Tongue (tissue), 3 donors: ENCODE measurements at places on chromosomes 11 and 22.

DNA sequence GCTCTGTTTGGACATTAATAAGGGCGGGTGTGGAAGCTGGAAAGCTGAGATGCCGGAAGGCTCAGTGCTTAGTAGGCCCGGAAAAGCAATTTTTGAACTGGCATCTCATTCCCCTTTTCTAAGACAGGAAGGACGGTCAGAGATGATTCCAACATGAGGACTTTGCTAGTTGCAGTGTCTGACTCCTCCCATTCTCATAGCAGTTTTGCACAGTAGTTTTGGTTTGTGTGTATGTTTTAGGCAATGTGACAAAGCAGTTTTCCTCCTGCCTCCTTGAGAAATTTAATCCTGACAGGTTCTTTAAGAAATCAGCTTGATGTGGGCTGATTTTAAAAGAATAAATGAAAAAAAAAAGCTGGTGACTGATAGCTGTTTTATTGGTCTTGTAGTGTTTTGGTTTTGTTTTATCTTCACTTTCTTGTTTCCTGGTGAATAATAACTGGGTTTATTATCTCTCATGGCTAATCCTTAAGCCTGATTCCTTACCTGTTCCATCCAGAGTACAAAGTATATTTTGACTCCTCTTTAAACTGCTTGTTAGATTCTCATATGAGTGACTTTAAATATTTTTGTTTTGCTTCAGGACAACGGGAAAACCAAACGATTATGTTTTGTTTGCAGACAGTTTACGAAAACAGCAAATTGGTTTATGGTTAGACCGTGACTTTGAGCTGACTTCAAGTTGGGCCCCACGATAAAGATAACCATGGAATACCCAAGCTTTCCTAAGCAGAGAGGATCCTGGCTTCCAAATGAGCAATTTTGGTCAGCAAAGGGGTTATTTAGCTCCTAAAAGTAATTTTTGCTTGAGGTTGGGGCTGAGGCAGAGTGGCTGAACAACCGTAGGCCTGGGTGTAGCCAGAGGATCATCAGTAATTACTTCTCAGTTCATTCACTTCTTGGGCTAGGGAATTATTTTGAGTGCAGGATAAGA, 3.4 kb downstream of the PTPRJ start:
- no peak for DNase-seq

- DNase-seq: no peak
Observed at GRCh38 chr11:67286621-67287333, 2.3 kb upstream of the ANKRD13D start.

DNA sequence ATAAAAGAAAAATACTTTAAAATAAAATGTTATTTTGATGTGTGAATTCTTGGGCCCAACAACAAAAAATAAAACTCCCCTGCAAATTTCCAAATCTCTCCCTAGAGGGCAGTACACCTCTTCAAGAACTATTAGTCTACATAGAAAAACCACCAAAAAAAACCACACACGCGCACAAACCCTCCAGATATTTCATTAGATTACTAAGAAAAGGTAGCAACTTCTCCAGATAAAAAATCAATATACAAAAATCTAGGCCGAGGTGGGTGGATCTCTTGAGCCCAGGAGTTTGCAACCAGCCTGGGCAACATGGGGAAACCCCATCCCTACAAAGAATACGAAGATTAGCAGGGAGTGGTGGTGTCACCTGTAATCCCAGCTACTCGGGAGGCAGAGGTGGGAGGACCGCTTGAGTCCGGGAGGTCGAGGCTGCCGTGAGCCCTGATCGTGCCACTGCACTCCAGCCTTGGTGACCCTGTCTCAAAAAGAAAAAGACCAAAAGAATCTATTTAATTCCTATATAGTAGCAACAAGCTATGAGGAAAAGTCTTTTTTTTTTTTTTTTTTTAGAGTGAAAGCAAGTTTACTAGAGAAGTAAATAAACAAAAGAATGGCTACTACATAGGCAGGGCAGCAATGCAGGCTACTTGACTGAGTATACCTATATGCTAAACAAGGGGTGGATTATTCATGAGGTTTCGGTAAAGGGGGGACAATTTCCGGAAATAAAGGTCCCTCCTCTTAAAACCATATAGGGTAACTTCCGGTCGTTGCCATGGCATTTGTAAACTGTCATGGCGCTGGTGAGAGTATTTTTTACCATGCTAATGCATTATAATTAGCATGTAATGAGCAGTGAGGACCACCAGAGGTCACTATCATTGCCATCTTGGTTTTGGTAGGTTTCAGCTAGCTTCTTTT, 13.1 kb downstream of the B3GNT6 start:
- DNase-seq: peak; percentile 98

GRCh38 chr22:20562607-20563465, 55.4 kb downstream of the MED15 start:
- DNase-seq: no peak

- no peak for DNase-seq
Observed at GRCh38 chr11:123313262-123313661, 116.8 kb upstream of the GRAMD1B start.

DNA sequence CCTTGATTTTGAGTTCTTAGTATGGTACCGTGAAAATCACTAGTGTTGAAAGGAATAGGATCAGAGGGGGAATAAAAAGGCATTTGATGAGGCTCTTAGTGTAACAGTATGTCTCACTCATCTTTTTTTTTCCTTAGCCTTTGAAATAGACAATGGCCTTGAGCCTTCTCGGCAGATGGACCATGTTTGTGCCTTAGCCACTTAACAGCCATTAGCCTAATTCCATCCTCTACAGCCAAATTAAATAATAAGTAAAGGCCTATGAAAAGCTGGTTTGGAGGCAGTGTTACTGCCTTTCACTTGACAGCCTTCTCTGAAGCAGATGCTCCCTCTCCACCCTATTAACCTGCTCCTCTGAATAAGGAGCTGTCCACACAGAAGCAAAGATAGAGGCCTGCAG, 580.7 kb downstream of the NTM start:
- no peak for DNase-seq

GRCh38 chr11:31243706-31244105, 125.8 kb downstream of the DCDC1 start:
- peak; percentile 16 for DNase-seq

DNA sequence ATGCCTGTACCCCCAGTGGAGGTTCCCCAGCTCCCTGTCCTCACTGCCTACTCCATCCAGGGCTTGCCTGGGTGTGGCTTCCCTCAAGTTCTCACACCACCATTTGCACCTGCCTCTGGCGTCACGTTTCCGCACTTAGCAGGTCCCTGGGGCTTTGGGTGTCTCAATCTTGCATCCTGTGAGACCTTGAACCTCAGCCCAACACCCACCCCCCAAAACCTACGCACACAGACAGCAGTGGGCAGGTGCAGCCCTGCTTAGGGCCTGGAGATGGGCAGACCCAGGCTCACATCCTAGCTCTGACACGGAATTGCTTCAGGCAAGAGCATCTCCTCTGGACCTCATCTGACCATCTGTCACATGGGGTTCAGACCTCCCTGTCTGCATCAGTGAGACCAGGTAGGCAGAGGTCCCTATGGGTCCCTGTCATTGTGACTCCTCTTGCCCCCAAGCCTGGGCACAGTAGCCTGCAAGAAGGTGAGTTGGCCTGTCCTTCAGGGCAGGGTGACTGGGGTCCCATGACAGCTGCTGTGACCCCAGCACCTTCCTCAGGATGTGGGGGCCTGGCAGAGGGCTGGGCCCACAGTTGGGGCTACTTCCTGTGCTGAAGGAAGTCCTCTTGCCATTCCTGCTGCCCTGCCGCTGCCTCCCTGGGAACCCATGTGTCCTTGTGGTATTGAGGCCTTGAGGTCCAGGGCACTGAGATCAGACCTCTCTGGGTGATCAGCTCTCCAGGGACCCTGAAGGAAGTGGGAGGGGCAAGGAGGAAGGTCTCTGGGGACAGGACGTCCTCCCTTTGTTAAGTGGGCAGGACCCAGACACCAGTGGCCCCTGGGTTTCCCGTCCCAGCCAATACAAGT, 2.0 kb downstream of the SIPA1 start:
- DNase-seq: no peak

- no peak for DNase-seq
Observed at GRCh38 chr11:69383372-69384250, 89.7 kb downstream of the MYEOV start.

GRCh38 chr11:12786450-12786849, 112.2 kb downstream of the TEAD1 start:
- DNase-seq: no peak

DNA sequence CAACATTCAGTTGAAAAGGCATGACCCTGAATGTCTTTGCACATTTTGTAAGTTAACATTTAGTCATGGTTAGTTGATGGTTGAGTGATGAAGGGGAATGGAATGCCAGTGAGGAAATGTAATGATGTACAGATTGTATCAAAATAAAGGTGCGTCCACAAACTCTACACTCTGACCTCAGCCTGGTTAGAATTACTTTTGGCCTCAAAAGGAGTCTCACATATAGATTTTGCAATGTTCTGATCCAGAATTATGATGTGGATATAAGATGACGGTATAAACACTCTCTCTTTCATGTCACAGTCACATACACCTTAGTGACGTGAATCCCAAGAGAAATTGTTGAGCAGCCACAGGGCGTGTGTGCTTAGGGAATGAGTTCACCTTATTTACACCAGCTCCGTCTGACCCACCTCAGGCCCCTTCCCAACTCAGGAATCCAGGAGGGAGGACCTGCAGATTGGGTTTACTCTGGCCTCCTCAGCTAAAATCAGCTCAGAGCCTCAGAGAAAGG, 100.1 kb downstream of the RDX start:
- DNase-seq: no peak
